ENCODE measurements at places on chromosomes 4 and X.

- no peak for DNase-seq
These were observed 33.1 kb downstream of the KDM6A start for GRCh38 chrX:44906041-44906440.

DNA sequence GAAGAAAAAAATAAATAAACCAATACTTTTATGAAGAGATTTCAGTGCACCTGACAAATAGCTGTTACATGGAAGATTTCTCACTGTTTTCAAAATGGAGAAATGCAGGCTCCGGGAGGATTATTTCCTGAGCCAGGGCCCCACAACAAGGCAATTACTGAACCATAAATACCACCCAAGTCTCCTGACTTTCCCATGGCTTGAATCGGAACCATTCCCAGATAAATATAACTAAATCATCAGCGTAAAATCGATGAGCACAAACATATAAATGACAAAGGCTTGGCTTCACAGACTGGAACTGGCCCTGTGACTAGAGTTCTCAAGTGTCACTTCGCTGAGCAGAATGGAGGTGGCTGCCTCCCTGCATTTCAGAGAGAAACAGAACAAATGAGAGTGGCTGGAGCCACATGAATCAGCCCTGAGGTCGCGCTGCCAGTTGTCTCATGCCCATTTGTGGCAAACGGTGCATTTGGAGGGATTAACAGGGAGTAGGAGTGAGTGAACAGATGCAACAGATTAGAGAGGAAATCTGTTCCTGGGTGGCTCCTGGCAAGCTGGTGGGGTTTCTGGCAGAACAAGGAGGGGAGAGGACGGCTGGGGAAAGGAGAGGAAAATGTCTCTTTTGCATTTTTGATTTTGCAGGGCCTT, 57.3 kb upstream of the STIM2 start:
- no peak for DNase-seq

- DNase-seq, result no peak
These were observed 97.6 kb downstream of the SH3KBP1 start for GRCh38 chrX:19789782-19790181.

GRCh38 chr4:3823496-3824341, 57.5 kb downstream of the ADRA2C start:
- no peak for DNase-seq

GRCh38 chr4:182917182-182918043, at the start of gene DCTD:
DCTD (minus strand) TSS chr4:182917386; CDS start chr4:182915568, 1,818 bp downstream.
- DNase-seq, result peak; percentile 28

DNA sequence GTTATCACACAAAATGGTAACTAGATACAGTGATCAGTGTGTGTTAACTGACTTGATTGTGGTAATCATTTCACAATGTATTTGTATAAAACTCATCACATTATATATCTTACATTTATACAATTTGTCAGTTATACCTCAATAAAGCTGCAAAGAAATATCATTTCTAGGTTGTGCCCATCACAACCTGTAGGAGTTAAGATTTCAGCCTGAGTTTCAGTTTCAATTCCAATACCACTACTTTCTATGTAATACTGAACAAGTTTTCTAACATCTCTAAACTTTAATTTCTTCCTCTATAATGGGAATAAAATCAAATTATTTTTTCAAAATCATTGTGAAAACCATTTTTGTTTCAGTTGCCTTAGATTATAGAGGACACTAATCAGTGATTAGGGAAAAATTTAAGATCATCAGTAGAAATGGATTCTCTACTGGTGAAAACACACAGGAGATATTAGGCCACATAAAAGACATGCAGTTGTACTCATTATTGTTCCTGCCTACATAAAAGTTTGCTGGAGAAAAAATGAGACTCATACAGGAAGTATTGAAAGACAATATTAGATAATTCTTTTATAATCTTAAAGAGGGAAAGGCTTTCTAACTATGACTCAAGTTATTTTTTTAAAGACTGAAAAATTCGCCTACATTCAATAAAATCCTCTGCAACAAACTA, 18.4 kb upstream of the TBC1D1 start:
- DNase-seq, result no peak

- DNase-seq, result no peak
These were observed 218.6 kb upstream of the ANXA3 start for GRCh38 chr4:78332976-78333375.

DNA sequence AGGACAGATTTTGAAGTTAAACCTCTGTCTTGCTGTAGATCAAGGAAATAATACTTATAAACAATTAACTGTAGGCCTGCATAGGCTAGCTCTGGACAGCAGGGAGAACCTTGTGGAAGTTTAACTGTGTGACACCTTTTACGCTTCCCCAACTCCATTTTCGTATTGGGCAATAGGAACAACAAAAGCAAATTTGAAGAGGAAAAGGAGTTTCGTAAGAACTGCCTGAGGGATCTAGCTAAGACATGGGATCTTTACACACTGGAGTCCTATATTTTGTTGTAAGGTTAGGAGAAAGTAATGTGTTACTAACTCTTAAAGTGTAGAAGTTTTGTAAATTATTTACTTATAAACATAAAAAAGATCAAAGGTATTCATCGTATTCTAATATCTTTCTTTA, 324.9 kb upstream of the CASK start:
- no peak for DNase-seq

GRCh38 chr4:53221832-53222480, 143.9 kb downstream of the SCFD2 start:
- DNase-seq, result peak; percentile 6

GRCh38 chr4:1695913-1696312, 11.8 kb upstream of the FAM53A start:
- DNase-seq, result no peak

DNA sequence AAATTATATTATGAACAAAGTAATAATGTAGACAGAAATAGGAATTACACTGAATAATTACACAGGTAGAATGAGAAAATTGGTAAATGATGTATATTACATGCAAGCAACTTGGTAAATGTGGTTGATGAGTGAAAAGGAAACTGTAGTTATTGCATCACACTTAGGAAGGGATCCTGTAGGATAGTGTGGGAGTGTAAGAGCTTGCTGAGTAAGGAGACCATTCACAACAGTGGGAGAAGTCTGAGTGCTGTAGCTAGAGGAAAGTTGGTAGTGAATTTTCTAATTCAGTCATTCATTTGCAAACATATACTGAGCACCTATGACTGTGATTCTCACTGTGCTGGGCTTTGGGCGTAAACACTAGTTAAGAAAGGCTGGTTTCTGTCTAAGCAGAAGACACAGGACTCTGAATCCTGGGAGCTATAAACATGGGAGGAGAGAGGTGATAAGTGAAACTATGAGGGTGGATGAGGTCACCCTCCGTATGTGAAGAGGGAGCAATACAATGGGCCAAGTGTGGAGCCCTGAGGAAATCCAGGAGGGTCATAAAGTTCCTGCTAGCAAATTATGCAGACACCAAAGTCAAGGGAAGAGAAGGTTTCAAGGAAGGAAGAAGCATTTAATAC, 14.2 kb upstream of the CPE start:
- no peak for DNase-seq

- DNase-seq, result no peak
These were observed 23.9 kb downstream of the HMX1 start for GRCh38 chr4:8847764-8848163.

- DNase-seq, result no peak
These were observed 180.3 kb upstream of the LCORL start for GRCh38 chr4:18201885-18202284.

DNA sequence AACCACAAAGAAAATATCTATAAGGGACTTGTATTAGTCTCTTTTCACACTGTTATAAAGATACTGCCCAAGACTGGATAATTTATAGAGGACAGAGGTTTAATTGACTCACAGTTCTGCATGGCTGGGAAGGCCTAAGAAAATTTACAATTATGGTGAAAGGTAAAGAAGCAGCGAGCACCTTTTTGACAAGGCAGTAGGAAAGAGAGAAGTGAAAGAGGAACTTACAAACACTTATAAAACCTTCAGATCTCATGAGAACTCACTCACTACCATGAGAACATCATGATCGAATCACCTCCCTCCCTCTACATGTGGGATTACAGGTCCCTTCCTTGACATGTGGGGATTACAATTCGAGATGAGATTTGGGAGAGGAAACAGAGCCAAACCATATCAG, 856.0 kb downstream of the TRAM1L1 start:
- DNase-seq, result no peak

GRCh38 chr4:82797040-82797404, 1.6 kb downstream of the SCD5 start:
- no peak for DNase-seq

DNA sequence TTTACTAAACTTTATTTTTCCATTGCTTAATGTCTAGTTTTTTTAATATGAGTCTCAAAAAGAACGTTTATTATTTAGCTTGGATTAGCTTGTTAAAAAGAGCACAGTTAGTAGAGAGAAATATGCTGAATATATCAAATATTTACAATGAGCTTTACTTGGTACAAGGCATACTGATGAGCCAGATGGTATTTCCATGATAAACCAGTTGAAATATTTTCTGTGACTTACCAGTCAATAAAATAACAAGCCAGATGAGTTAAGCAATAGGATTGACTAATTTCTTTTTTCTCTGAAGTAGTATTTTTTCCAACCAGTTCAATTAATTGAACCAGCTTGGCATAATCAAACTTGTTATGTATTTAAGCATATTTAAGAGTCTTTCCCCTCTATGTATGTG, 134.1 kb downstream of the KLHL34 start:
- no peak for DNase-seq

DNA sequence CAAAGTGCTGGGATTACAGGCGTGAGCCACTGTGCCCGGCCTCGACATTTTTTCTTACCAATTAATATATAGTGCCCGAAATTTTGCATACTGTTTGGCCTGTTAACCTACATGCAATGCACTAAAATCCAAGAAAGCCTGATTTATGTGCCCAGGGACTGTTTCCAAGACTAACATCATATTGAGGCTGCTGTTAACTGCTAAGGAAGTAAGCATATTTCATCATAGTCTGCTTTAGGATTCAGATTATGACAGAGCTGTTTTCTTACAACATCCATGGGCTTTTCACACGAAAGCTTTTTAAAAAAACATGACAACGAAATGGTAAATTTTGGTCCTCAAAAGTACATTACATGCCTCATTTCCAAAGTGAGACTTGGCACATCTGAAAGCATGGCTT, 84.4 kb downstream of the STOX2 start:
- no peak for DNase-seq

- DNase-seq, result no peak
These were observed 156.6 kb upstream of the CASK start for GRCh38 chrX:42079968-42080367.

- DNase-seq, result no peak
These were observed 220.6 kb upstream of the RPL34 start for GRCh38 chr4:108399610-108400265.

GRCh38 chr4:41296995-41297394, 40.3 kb downstream of the UCHL1 start:
- DNase-seq, result no peak

DNA sequence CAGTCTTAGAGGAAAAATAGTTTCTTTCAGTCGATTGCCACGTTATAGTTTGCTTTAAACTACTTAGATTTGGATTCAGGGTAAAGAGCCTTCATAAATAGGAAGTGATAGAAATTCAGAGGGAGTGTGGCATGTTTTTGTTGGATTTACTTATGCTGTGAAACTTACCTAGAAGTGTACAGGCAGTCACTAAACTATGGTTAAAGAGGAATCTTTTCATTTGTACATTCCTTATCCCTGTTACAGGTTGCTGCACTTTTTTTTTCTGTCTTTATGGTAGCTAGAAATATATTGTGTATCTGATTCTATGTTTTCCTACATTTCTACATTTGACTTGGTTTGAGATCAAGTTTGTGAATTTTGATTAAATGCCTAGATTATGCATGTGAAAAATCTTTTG, 19.1 kb downstream of the WWC2 start:
- DNase-seq, result no peak

DNA sequence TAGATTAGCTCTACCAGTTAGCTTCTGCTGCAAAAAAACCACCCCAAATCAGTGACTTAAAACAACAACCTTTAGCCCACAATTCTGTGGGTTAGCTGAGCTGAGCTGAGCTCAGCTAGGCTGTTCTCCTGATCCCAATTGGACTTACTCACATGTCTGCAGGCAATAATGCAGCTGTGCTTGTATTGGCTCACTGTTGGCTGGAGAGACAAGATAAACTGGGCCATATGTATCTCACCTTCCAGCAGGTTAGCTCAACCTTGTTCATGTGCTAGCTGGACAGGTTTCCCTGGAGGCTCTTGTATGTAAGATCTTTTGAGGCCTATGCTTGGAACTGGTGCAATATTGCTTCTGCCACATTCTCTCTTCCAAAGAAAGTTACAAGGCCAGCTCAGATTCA, 261.5 kb upstream of the ADGRL3 start:
- DNase-seq, result no peak

DNA sequence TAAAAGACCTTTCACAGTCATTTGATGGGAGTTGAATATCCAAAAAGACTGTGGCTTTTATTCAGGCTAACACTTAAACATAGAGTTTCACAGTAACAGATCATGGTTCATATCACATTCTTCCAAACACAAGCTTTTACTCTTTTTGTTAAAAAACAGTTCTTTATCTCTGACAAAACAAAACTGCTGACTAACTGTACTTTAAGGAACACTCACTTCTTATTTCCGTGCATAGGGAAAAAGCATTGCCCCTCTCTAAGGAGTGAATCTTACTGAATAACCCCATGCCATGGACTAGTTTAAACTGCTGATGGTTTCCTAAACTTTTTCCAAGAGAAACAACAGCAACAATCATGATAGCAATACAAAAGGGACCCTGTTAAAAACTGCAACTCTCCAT, 297.0 kb upstream of the INTU start:
- DNase-seq, result no peak

- DNase-seq, result no peak
These were observed 227.5 kb upstream of the FGF13 start for GRCh38 chrX:138939038-138939437.

DNA sequence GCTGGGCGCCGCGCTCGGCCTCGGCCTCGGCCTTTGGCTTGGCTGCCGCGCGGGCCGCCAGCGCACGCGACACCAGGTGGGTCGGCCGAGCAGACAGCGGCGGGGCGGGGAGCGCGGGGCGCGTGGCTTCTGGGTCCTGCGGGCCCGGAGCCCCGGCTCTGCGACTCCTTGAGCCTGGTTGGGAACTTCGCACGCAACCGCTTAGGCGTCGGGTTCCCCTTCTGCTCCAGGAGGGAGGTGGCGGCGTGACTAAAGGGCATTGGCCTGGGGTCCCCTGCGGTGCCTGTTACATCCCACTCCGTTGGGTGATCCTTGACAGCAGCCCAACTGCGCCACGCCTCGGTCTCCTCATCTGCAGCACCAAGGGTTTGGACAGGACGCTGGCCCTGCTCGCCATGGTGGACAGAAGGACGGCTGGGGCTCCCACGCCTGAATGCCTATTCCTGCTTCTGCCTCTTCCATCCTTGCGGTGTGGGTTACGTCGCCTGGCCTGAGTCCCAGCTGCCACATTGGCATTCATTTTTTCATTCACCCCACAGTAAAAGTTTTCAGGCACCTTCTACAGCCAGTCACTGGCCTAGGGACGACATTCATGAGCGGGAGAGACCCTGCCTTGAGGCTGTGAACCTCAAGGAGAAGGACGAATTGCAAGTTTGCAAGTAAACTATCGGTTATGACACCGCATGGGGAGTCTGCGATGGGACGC, 631 bp downstream of the EVC start:
- DNase-seq, result peak; percentile 34

- DNase-seq, result peak; percentile 2
These were observed 96.1 kb upstream of the VCX start for GRCh38 chrX:7746856-7747255.
